CD14-positive monocyte (primary cell): ENCODE measurements at places on chromosomes 12 and 14.

DNA sequence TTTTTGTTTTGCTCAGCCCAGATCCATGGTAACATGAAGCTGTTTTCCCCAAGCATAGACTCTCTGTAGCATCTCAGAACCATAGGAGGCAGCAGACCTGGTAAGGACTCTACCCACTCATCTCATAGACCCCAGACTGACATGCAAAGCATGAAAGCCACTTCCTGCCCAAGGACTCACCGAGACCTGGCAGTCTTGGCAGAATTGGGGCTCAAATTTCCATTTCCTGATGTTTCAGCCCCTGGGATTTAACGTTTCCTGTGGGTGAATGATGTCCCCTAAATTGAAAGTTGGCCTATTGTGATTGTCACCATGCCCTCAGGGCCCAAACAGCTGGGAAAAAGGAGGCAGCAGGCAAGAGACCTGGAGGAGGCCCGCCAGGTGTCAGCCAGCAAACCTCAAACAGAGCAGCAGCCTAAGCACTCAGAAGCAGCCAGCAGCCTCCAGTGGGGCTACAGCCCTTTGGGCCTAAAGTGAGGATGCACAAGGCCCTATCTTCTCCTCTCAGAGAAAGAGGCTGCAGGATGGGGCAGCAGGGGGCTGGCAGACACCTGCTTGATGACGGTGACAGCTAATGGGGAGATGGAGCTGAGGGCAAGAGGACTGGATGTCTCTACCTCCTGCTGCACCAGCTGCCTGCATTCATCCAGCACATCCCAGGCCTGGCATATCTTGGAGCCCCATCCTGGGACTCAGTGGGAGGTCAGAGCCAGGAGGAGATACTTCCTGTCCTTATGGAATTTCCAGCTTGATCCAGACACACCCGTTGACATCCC is 8.5 kb downstream of the KRT85 start:
- no peak for DNase-seq

DNA sequence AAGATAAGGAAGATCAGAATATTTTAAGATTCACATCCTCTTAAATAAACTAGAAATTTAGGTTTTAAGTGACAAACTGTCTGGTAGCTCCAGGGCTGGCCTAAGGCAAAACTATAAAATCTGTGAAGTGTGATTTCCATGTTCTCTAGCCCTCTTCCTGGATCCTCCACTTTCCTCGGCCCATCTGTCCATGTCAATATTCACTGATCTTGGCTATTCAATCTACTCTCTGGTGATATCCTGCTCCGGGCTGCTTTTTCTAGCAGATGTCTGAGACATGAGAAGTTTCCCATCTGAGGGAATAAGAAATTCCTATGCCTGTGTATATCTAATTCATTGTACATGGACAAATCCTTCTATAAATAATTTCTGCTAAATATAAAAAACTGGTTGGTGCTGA is 500.4 kb downstream of the GALC start:
- no peak for DNase-seq

DNA sequence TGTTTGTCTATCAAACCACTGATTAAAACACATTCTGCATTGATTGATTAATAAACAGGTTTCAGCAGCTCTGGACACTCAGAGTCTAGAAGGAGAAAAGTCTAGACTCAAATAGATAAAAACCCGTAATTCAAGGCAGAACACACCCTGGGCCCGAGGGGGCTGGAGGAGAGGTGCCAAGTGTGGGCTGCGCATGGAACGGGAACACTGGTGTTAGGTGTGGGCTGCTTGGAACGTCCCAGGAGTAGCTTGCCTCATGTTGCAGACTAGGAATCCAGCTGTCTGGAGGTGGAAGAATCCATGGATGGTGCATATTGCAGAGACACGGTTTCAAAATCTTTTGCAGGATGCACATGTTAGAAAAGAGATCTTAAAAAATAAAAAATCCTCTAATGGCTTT is 223.0 kb downstream of the APAF1 start:
- DNase-seq: no peak

DNA sequence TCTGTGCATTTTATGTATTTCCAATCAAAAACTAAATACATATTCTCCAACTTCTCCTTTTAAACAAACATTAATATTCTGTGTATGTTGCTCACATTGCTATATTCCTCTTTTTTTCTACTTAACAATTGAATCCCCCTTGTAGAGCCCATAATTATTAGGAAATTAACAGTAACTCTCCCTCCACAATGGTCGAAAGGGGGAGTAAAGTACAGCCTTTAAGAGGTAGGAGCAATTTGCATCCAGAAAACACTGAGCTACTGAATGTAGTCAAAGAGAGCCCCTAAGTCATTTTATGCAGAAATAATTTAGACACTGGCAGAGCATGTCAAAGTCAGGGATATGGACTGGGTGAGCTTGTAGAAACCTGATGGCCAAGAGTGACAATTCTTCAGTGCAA is 57.2 kb upstream of the SCN8A start:
- DNase-seq: no peak

DNA sequence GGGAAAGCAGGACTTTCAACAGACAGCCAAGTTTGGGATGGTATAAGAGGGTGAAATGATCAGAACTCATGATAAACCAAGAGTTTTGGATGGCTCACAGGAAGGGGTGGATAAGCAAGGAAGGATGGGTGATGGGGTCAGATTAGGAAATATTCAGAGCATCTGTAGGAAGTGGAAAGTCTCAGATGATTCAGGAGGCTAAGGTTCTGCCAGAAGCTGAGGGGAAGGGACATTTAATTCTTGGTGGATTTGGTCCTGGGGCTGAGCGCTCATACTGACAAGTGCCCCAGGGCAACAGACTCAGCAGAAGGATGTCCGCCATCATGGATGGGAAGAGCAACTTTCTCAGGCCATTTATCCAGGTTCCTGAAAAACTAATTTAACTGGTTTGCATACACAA is 28.4 kb upstream of the BDKRB2 start:
- no peak for DNase-seq

DNA sequence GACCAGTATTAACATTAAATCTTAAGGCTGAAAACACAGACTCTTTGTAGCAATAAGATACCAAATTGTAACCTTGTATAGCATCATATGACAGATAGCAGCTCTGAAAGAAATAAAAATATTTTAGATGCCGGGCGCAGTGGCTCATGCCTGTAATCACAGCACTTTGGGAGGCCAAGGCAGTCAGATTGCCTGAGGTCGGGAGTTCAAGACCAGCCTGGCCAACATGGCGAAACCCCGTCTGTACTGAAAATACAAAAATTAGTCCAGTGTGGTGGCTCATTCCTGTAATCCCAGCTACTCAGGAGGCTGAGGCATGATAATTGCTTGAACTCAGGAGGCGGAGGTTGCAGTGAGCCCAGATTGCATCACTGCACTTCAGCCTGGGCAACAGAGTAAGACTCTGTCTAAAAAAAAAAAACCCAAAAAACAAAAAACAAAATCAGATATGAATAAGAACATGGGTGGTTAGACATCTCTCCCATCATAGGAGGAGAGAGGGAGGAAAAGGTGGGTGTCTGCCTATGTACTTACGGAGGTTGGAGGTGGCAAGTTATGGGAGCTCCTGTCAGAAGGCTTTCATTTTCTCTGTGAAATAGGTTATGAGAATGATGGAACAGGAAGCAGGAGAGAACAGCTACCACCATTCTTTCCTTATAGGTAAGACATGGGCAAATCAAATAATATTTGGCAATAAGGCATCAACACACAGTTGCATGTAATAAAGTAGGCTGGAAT is 7.6 kb upstream of the HEBP1 start:
- DNase-seq: no peak

GRCh38 chr12:42446761-42447160 is 120.8 kb downstream of the PPHLN1 start:
- DNase-seq: no peak

- DNase-seq: no peak
These were observed 28.0 kb upstream of the NAA30 start for GRCh38 chr14:57362361-57362760.

DNA sequence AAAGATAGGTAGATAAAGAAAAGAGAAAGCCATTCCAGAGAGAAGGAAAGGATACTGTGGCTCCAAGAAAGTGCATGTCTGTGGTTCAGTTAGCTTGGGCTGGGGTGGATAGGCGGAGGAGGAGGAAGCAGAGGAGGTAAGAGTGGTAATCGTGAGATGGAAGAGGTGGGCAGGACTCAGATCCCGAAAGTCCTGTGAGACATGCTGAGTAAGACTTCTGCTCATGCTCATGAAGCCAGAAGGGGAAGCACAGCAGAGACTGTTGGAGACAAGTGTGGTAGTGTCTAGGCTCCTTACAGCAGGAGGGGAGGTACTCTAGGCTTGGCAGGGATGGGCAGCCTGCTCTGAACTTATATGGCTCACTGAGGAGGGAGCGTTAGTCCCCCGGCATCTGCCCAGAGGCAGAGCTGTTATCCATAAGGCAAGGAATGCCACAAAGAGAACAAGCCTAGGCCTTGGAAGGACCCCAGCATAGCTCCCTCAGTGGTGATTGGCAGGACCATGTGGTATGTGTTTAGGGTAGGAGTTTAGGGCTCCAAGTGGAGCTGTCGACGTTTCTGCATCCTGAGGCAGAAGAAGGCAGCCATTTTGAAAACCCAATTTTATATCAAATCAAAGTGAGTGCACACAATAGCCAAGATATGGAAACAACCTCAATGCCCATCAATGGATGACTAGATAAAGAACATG is 135.3 kb downstream of the SMOC1 start:
- no peak for DNase-seq

- DNase-seq: no peak
These were observed 40.2 kb downstream of the SPRING1 start for GRCh38 chr12:116697716-116698115.

- no peak for DNase-seq
These were observed 57.4 kb downstream of the ATP2B1 start for GRCh38 chr12:89651192-89651591.

DNA sequence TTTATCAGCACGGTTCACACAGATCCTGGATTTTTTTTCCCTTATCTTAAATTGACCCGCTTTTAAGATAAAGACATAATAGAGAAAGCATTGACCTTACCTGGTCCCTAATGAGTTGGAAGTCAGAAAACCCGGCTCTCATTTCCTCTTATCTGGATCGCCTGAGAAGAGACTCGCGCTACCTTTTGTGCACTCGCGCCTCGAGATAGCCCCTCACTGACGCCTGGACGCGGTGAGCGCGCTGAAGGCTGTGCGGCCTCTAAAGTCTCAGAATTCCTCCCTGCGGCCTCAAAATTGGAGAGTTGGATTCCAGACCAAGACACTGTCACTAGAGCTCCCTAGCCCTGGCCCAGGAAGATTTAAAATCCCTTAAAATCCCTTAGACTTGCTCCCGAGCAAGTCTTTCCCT is 7.0 kb downstream of the NKX2-1 start:
- DNase-seq: no peak

DNA sequence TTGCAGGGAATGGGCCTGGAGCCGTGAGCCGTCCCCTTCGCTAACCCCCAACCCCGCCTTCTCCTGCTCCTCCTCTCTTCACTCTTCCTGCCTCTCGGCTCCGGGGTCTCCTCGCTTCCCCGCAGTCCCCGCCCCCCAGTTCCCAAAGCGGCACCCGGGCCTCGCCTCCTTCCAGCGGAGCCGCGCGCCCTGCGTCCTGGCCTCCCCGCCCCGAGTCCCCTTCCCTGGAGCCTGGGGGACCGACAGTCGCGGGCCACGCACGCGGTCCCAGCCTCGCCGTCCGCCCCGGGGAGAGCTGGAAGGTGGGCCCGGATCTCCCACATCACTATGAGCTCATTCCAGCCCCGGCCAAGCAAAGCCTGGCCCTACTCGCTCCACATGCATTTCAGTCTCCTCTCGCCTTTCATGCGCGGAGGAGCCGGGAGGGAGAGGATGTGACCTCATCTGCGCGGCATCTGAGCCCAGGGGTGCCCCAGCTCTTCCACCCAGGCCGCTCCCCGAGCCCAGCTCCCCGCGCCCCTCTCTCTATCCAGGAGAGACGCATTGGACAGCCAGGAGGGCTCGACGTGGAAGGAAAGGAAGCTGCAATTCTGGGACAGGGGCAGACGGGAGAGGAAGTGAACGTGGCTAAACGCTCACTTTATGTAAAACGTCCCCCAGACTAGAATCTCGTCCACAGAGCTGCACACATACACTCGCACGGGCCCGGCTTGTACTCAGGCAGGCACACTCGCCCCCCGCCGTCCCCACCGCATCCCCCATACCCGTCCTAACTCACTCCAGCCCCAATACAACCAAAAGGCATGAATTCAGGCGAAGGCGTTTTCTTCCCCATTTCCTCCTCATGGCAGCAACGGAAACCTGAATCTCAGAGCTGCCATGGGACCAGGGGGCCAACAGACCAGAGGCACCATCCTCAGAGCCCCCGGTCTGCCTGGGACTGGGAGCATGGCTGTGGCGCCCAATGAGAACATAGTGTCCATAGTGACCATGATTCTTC is 108.7 kb upstream of the CCND2 start:
- peak; percentile 34 for DNase-seq

- peak; percentile 78 for DNase-seq
These were observed 21.6 kb upstream of the GPR132 start for GRCh38 chr14:105086833-105087307.

DNA sequence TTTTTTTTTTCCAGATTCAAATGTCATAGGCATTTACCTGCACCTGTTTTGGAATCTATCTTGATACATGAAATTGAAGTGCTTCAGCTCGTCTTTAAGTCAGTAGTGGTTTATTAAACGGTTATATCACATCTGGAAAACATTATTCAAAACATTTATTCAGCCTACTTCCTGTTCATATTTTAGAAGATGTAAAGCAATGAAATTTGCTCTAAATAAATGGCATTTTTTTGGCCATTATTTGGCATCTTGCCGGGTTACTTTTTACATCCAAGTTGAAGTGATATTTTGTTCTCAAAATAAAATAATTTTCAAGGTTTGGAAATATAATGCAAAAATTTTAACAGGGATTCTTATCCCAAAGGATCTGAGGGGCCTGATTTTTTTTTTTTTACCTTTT is 103.1 kb downstream of the EML1 start:
- DNase-seq: no peak

- peak; percentile 98 for DNase-seq
These were observed 6.3 kb upstream of the TPCN1 start for GRCh38 chr12:113214895-113215400.

- DNase-seq: no peak
These were observed 126.6 kb downstream of the ZFP36L1 start for GRCh38 chr14:68666236-68666635.

DNA sequence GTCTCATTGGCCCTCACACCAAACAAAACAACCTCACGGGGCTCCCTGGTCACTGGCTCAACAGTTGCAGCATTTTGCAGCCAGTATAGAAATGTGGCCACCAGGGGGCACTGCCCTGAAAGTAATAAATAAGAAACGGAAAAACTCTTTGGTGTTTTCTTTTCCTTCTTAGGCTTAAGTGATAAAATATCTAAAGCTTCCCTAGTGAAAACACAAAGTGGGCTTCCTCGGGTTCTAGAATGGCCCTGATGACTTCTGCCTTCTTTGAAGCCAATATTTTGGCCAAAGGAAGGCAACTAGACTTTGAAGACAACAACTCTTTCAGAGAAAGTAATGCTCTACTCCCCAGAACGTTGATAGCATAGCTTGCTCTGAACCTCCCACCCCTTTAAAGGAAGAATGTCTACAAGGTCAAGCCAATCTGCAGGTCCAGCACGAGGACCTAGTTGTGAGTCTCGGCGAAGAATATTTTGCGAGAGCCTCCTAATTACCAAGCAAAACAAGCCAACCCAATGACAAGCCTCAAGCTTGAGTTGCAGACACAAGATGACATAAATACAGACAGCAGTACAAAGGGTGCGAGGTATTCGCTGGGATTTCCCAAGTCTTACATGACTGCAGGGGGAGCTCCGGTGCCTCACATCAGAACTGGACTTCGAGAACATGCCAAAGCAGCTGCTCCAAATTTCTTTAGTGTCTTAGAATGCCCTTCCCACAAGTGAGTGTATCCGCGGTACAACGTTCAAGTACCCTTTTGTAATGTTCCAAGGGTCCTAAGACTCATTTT is 2.6 kb downstream of the ITPK1 start:
- DNase-seq: peak; percentile 67
